ENCODE measurements at places on chromosomes 11 and 22. TPM values are rescaled to one million over a fixed set of nuclear protein-coding genes. Genes with fewer than 3 reads are reported as not detected.

- no peak for DNase-seq
These were observed 12.2 kb downstream of the LSP1 start for GRCh38 chr11:1864831-1865665.

DNA sequence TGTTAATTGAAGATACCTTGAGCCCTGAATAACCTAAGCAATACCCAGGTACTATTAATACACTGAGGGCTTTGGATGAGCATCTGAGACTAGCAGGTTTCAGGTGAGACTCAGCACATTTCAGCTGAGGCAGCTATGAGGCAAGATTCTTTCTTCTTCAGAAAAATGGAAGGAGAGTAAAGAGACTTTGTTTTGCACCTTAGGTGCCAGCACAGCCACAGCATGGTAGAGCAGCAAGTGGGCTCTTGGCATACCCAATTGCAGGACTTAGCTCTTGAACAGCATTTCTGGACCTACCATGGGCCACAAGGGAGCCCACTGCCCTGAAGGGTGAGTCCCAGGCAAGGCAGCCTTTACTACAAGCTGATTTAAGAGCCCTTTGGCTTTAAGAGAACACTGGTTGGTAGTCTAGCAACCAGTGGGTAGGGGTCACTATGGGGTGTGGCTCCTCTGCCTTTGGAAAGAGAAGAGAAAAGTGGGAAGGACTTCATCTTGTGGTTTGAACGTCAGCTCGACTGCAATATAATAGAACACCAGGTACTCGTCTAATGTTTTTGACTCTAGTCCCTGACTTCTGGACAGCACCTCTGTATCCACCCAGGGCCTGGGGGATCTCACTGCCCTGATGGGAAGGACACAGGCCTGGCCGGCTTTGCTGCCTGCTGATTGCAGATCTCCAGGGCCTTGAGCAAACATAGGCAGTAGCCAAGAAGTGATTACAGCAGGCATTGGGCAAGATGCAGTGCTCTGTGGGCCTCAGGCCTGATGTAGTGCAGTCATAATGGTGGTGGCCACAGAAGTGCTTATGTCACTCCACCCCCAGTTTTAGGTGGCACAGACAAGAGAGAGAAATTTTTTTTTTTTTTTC is 73.3 kb downstream of the GLYATL1 start:
- no peak for DNase-seq

DNA sequence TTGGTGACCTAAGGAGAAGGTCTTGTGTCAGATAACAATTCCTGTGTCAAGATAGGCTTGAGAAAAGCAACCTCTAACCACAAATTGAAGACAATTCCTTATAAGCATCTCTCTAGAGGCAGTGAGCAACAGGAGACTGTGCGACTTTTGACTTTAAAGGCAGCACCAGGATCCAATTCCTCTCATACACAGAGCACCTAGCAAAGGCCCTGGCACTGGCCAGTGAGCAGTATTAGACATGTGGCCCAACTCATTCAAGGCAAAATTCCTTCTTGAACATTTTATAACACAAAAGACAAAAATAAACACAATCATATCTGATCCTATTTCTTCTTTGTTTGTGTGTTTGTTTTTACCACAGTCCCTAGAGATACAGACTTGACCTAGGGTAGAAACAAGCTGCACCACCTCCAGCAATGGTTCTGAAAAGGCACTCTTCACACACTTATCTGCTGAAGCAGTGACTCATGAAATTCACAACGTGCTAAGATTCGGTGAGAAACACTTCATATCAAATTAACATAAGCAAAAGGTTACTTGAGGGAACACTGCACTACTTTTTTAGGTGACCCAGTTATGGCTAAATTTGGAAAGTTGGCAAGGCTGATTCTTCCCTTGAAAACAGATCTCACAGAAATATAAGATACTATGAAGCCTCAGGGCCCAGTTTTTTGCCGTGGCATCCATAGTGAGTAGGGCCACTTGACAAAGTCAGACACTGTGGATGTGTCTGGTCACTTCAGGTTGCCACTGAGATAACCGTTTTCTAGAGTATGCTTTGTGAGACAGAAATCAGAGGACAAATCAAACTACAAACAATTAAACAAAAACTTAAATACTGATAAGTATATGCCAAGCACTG is 1018.9 kb downstream of the DLG2 start:
- no peak for DNase-seq

DNA sequence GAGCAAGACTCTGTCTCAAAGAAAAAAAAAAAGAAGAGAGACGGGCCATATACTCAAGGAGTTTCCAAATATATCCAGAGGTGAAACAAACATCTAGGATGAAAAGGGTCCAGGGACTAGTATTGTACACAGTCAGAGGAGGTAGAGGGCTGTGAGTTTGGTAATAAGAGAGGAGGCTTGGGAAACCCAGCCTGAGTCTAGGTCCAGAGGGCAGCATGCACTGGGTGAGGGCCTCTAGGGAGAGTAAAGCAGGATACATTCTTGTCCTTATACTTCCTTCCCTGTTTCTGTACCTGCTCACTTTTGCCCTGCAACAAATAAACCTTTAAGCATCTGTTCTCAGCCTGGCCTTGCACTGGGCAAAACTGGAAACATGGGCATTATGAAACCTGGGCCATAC is 31.5 kb downstream of the STIM1 start:
- DNase-seq = no peak

GRCh38 chr11:61781585-61781984 is 10.8 kb downstream of the TMEM258 start:
- DNase-seq = no peak

DNA sequence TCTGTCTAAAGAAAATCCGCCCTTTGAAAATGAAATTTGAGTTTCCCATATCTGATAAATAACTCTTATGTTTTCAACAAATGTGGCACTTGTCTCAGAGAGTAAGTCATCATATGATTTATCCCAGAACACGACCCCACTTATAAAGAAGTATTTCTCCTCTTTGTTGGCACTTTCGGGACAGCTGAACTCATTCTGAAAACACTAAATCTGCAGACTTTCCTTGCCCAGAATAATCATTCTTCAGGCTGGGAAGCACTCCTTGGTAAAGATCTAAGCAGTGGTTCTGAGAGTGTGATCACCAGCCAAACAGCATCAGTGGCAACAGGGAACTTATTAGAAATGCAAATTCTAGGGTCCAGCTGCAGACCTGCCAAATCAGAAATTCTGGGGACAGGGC is 532.2 kb upstream of the API5 start:
- no peak for DNase-seq

The OR52J3 gene
- total RNA-seq = not detected

The SCUBE1 gene
- not detected for total RNA-seq
